ENCODE measurements at places on chromosomes 4 and X.

DNA sequence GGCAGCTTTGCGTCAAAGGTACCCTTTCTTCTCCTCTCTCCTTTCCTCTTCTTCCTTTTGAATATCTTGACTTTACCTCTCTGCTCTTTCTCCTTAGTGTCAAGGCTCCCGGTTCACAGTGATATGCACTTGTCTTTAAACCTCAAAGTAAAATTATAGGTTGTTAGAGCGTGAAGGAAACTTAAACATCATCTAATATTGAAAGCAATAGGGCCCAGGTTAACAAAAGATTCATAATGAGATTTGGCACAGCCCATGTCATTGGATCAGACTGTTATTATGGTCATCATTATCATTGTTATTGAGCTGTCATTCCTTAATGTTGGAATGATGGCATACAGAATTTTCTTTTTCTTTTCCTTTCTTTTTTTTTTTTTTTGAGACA is 32.5 kb downstream of the FTHL17 start:
- DNase-seq: no peak

DNA sequence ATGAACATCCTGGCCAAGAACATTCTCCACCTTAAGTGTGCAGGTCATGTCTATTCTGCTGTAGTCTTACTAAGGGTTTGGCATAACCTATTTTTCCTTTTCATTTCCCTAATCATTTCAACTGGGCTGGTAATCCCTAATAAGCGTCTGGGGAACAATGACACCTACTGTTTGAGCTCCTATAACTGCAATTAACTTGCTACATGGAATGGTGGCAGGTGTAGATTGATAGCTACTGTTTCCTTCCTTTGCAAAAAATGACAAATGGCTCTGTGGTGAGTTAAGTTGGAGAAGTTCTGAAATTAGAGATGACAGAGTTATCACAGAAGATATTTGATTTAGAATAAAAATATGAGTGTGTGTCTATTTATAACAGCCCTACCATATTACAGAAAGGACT is 104.5 kb upstream of the NAP1L5 start:
- DNase-seq: no peak

DNA sequence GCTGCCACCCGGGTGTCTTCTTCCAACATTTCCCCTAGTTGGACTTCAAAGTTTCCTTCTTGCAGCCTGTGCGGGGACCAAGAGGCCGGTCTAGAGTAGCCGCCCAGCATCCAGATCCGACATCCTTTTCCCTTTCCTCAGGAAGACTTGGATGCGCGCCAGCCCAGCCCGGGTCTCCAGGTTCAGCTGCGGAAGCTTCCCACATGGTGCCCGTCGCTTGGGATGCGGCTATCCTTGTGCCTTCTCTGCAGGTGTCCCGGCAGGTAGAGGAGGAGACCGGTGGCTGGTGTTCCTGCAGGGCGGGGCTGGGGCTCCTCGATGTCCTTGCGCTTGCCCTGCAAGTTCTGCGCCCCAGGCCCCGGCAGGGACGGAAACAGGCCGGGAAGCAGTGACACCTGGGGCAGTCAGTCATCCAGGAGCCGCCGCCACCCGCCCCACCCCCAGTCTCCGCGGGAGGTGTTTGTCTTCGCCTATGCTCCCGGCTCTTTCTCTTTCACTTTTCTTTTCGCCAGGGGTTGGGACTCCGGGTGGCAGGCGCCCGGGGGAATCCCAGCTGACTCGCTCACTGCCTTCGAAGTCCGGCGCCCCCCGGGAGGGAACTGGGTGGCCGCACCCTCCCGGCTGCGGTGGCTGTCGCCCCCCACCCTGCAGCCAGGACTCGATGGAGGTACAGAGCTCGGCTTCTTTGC is at the start of gene IL15:
Gene IL15 (plus strand): TSS at position 502 of the 689 bp plus-strand sequence. CDS start 82,882 bp downstream, outside the sequence.
- peak; percentile 89 for DNase-seq

- no peak for DNase-seq
Observed at GRCh38 chrX:118603981-118604380, 108.4 kb downstream of the DOCK11 start.

DNA sequence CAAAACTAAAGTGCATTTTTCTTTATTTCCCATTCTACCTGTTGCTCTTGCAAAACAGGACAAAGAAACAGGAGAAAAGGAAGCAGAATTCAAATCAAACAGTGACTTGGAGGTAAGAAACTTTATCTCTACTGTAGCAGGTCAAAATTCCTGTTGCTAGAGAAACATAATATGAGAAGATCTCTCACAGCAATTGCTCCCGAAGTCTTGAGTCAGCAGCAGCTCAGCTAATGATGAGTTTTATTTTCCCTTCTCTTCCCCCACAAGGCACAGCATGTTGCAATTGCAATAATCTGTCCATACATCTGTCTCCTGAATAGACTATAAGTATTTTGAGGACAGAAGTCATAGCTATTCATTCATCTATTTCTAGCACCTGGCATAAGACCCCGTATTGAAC is 112.7 kb downstream of the CLNK start:
- DNase-seq: no peak

- DNase-seq: no peak
Observed at GRCh38 chrX:134388161-134389109, 71.5 kb upstream of the HPRT1 start.

DNA sequence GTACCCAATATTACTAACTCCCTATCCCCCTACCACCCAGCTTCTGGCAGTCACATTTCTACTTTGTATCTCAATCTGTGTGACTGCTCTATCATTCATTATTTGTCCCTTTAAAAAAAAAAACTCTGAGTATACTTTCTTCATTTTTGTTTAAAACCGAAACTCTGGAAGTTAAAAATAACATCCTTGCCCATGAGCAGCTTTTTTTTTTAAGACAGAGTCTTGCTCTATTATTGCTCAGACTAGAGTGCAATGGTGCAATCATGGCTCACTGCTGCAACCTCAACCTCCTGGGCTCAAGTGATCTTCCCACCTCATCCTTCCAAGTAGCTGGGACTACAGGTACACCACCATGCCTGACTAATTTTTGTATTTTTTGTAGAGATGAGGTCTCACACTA is 15.8 kb downstream of the UBE2K start:
- DNase-seq: no peak
